Activated gamma-delta T cell treated with Interleukin-2 at 50 U/mL for 16 hours (primary cell): ENCODE measurements at places on chromosomes 2 and 18.
A peak's percentile ranks its signal among the peaks of the same experiment; 100 is the strongest.

DNA sequence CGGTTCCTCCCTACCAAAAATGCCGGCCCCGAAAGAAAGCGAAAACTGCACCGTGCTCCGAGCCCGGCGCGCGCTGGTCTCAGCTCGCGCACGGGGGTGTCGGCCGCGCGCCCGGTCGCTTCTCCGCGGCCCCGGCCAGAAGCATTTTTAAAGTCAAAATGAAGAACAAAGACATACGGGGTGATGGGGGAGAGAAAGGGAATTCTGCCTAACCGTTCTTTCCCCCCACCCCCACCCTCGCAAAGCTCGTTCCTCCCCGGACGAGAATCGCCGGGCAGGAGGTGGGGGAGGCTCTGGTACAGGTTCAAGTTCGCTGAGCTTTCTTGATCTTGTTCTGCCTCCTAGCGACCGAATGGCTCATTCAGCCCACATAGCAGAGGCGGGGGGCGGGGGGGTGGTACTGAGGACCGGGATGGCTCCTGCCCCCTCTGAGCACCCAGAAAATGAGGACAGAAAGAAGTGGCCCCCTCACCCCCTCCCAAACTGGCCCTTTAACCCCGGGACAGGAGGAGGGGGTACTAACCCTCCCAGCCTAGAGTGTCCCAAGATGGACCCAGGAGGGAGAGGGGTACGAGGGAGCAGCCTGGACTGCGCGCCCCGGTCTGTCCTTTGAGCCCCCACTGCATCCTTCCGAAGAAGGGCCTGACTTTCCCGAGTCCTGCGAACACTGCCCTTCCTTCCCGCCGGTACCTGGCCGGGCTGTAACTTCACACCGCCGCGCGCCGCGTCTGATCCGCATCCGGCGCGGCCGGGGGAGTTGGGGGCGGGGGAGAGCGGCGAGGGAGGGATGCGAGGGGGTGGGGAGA is 3.1 kb downstream of the BCL11A start:
- no peak for DNase-seq

GRCh38 chr2:1698188-1698945 is 45.9 kb downstream of the PXDN start:
- no peak for DNase-seq

DNA sequence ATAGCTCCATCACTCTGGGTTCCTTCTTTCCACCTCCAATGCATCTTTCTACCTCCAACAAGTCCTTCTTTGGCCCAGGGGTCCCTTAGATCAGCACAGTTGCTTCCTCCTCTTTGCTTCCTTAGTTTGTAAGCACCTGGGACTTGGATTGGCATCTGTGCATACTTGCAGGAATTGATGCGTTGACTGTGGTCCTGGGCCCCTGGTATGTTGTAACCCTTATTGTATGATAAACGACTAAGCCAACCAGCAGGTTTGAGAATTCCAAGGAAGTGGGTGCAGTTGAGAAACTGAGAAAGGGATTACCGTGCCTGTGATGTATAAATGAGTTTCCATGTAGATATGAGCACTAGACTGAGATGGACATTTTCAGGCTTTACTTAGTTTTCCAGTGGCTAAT is 55.9 kb downstream of the ARHGAP28 start:
- no peak for DNase-seq

DNA sequence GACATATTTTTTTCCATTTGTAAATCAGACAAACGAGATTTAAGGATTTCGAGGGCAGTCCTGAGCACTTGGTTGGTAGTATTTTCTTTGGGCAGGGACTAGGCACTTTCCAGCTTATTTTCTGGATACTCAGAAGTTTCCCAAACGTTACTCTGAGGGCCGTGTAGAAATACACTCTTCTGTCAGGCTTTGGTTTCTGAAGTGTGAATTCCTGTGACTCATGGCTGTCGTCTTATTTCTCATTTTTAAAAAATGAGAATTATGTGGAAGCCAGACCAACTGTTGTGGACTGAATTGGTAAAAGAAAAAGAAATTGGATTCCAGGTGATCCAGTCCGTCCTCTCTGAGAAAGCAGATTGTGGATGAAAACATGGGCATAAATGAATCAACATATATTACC is 658.6 kb upstream of the FANCL start:
- DNase-seq: no peak

GRCh38 chr2:132691556-132691955 is 21.6 kb upstream of the LYPD1 start:
- DNase-seq: no peak

DNA sequence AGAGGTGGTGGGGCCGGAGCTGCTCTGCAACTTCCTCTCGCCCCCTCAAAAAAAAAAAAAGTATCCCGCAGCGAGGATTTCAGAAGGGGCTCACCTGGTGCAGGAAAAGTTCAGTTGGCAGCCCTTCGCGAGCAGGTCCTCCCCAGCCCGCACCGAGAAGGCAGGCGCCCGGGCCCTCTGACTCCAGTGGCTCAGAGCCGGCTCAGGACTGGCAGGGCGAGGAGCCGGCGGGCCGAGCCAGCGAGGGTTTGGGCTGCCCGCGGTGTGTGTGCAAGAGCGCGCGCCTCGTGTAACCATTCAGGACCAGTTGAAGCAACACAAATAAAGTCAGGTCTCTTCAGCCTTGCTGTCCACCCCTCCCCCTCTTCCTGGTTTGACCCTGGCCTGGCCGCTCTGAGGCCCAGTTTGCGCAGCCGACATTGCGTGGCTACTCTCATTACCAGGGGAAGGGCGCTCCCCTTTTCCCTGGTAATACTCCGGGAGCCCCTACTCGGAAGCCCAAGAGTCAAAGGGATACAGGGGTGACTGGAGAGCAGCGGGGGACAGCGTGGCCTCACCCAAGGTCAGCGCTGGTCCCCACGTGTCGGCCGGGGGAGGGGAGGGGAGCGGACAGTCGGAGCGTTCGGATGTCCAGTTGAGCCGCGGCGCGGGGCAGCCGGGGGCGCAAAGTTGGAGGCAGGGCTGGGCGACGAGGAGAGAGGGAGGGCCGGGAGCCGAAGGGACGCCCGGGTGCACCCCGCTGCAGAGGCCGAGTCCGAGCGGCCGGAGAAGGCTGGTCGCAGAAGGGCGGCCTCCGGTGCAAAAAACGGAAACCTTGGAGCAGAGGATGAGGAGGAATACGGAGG is 12.3 kb downstream of the EN1 start:
- DNase-seq: no peak

DNA sequence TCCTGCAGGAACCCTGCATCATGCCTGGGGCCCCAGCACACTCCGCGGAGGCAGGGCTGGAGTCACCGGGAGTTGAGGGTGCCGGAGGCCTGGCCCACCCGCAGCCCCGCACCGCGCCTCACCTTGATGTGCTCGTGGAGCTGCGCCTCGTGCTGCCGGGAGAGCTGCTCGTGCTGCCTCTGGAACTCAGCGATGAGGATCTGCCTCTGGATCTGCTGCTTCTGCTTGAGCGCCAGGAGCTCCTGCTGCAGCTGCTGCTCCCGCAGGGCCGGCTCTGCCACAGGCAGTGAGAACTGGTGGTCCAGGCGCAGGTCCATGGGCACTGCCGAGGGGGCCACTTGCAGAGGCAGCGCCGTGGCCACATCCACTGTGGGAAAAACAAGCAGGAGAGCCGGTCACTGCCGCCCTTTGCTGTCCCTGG is 211.1 kb downstream of the HDAC4 start:
- no peak for DNase-seq

DNA sequence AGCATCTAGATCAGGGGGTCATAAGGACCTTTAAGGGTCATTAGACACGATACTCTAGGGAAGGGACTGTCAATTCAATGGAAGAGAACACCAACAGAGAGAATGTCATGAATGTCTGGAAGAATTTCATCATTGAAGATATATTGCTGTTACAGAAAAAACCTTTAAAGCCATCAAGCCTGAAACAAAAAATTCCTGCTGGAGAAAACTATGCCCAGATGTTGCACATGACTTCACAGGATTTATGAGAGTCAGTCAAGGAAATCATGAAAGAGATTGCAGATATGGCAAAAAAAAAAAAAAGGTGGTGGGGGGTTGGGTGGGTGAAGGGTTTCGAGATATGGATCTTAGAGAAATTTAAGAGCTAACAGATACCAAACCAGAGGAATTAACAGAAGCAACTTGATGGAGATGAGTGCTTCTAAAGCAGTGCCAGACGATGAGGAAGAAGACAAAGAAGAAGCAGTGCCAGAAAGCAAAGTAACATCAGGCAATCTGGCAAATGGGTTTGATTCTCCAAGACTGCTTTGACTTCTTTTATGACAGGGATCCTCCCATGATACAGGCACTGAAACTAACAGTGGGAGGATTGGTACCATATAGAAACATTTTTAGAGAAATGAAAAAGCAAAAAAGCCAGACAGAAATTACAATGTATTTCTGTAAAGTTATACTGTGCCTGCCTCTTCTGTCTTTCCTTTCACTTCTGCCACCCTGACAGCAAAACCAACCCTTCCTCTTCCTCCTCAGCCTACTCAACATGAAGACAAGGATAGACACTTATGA is 28.5 kb downstream of the MAP4K3 start:
- no peak for DNase-seq

- DNase-seq: no peak
Measured at GRCh38 chr2:36489281-36489680, 108.7 kb downstream of the FEZ2 start.

DNA sequence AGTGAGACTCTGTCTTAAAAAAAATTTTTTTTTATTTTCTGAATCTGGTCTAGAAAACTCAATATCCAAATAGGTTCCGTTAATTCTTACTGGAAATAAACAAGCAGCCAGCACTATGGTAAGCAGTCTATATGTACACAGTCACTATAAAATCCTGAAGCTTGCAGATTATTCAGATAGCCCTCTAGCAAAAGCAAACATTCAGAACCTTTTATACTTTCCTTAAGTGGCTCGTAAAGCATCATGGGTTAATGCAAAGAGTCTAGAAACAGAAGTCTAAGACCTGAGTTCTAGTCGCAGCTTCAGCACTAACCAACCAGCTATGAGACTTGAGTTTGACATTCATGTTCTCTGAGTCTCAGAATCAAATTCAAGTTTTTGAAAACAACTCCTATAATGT is 51.9 kb downstream of the SIGLEC15 start:
- DNase-seq: no peak

DNA sequence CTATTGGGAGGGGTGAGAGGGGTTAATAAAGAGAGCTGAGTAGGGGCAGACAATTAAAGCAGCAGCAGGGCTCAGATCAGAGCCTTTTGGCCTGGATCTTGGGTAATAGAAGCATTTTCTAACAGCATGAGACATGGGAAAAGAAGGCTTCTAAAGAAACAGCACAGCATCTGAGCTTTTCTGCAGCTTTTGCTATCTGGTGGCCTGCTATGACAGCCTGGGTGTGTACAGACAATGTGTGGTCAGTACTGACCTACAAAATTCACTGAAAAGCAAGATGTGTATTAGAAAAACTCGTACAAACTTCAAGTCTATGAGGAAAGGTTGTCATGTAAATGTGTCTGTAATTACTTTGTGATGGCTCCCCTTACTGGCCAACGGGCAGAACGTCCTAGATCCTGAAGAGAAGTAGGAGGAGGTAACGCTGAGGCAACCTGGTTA is 95.6 kb downstream of the GALNT3 start:
- no peak for DNase-seq

GRCh38 chr2:17798338-17798737 is 17.9 kb upstream of the MSGN1 start:
- no peak for DNase-seq

GRCh38 chr2:19378939-19379338 is 20.5 kb upstream of the OSR1 start:
- DNase-seq: no peak

DNA sequence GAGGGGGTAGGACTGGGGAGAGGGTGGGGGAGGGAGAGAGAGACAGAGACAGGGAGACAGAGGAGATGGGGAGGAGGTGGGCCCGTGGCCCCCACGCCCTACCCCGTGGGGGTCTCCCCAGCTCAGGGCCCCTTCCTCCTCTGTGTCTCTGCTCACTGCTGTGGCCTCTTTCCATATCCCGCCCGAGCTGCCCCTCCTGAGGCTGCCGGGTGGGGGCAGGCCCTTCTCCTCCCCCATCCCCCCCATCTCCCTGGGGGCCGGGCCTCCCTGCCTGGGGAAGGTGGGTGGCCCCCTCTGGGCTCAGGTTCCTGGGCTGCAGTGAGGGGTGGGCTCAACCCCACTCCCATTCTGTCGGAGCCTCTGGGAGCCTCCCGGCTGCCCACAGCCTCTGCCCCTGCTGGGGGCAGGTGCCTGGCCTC is 332 bp upstream of the PDCD1 start:
- no peak for DNase-seq

DNA sequence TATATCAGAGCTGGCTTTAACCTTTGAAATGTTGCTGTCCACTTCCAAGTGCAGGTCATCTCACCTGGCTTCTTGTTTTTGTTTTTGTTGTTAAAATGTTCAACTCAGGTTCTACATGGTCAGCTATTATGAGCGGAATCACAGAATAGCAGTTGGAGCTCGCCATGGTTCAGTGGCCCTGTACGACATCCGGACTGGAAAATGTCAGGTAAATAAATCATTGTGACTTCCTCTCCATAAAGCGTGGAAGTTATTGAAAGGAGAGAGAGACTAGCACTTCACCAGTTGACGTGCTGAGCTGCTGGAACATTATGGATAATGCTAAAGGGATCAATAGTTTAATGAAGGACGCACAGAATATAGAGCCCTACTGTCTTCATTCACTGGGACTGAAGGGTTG is 184.6 kb upstream of the BOD1L2 start:
- no peak for DNase-seq

GRCh38 chr2:186544255-186544675 is 45.6 kb upstream of the ITGAV start:
- no peak for DNase-seq

GRCh38 chr18:37574113-37574512 is 8.5 kb upstream of the CELF4 start:
- DNase-seq: no peak

GRCh38 chr2:95034221-95034620 is 8.7 kb downstream of the MAL start:
- DNase-seq: no peak

GRCh38 chr18:12827588-12827987 is 56.4 kb downstream of the PTPN2 start:
- no peak for DNase-seq

- peak; percentile 12 for DNase-seq
Measured at GRCh38 chr2:86225581-86225980, 26.3 kb downstream of the MRPL35 start.
